ENCODE measurements at places on chromosomes 2 and 18.

DNA sequence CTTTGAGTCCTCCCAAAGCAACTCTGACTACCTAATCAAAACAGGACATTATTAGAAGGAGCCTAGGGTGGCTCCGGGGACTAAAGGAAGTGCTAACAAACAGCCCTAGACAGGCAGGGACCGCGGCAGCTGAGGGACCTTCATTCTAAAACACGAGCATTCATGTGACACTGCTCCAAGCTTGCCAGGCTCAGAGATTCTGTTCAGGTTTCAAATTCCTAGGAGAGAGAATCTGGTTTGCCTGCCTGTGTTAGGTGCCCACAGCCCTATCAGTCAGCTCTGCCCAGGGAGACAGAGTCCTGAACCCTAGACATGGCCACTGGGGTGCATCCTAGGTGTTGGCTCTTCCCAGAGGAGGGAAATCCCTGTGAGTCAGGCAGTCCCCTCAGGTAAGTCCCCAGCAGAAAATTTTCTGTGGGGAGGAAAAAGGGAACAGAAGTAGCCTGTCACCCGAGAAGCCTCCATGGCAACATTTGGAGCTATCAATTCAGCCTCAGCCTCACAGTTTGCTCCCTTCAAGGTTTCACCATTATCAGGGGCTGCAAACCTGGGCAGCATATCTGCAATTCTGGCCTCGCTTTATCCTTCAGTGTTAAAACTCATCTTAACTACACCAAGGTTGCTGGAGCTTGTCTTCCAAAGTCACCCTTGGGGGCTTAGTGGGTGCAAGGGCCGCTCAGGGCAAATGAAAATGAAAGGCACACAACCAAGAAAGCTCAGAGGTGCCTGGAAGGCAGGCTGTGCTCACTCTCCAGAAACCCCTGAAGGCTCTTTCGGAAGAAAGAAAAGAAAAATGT is 28.6 kb downstream of the PCBP1 start:
- no peak for DNase-seq

- no peak for DNase-seq
Observed at GRCh38 chr2:229905601-229906000, 16.2 kb downstream of the TRIP12 start.

GRCh38 chr2:55371376-55371775 is 48.3 kb downstream of the CCDC88A start:
- DNase-seq: no peak

DNA sequence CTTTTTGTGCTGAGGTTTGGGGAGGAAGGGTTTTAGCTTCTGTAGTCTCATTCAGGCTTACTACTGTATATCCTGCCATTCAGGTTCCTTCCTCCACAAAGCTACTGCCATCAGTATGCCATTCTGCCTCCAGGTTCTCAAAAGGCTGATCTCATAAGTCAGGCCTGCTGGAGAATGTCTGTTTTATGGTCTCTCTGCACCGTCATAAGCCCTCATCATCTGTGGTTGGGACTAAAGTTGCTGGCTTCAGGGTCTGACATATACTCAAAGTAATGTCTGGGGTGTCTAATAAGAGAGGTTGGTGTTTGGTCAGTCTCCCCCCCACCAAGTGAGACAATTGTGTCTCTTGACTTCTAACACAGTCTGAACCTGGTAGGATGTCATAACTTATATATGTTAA is 36.2 kb upstream of the CCBE1 start:
- DNase-seq: no peak

DNA sequence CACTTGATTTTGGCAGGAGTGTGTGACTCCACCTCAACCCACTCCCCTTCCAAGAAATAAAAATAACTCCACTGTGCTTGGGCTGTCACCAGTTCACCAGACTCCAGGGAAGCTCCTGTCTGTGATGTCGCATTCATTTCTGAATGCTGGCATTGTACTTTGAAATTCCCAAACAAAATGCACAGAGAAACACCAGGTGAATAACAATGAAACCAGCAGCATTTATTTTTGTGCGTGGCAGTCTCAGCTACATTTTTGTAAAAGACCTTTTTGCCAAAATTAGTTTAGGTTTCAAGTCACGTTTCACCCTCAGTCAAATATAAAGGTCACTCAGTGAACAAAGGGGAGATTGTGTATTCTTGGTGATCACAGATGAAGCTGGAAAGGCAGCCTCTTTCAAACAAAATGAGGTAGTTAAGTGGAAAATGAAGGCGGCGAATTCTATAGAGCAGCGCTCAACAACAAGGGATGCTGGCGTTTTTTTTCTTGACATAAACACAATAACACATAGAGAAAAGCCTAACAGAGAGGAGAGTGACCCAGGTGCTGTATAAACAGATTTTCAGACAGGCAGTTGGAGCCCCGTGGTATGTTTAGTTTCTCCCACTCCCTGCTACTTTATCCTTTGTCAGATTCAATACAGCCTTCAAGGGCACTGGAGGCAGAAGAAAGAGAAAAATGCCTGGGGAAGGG is 210.3 kb upstream of the GCFC2 start:
- peak; percentile 19 for DNase-seq

GRCh38 chr2:188512456-188512855 is 220.8 kb downstream of the GULP1 start:
- DNase-seq: no peak

DNA sequence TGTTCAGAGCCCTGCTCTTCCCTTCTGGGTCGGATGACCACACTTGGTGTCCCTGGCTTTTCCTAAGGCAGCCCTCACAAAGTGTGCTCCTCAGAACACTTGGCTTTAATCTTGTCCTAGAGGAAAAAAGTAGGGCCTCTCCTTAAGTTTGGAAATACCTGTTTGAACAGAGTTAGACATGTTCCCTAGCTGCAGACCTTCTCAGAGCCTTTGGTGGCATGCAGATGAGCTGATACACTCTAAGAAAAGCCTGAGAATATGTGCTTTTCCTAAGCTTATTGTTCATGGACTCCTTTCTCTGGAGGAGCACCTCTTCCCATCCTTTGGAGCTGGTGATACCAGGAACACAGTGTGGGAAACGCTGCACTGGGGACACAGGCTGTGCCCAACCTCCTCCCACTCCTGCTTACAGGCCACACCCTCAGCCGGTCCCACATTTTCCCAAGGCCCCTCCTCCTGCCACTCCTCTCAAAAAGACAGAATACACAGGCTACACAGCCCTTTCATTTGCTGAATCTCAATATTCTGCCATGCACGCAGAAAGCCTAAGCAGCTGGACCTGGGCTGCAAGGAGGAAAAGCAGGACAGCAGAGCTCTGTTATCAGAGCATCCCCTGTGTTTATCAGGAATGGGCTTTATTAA is 443.6 kb downstream of the NBAS start:
- peak; percentile 26 for DNase-seq

- no peak for DNase-seq
Observed at GRCh38 chr2:82591718-82592117, 1867.4 kb downstream of the SUCLG1 start.

GRCh38 chr2:38116762-38117161 is 40.8 kb upstream of the CYP1B1 start:
- DNase-seq: no peak

- DNase-seq: no peak
Observed at GRCh38 chr18:7696780-7697179, 129.7 kb downstream of the PTPRM start.

Data from iPS-NIHi11 (cell line).